ENCODE measurements at places on chromosomes 13 and 19.

DNA sequence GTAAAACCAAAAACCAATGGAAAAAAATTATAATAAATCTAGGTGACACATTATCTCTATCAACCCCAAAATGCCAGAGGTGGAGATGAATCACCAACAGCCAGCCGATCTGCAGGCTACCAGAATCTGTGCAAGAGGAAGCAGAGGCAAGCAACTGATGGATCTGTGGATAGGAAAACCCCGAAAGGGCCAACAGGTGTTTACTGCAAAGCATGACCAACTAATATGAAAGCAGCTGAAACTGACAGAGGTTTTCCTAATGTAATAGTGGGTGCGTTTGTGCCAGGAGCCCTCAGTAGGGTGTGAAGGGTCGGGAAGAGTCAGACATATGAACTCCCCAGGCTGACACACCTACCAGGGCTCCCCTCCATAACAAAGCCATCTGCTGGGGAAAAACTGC, 554.6 kb downstream of the RFC3 start:
- DNase-seq = no peak

- no peak for DNase-seq
Observed at GRCh38 chr19:39810424-39810823, 23.5 kb downstream of the DYRK1B start.

GRCh38 chr19:6413291-6413690, 11.3 kb downstream of the KHSRP start:
- no peak for DNase-seq

DNA sequence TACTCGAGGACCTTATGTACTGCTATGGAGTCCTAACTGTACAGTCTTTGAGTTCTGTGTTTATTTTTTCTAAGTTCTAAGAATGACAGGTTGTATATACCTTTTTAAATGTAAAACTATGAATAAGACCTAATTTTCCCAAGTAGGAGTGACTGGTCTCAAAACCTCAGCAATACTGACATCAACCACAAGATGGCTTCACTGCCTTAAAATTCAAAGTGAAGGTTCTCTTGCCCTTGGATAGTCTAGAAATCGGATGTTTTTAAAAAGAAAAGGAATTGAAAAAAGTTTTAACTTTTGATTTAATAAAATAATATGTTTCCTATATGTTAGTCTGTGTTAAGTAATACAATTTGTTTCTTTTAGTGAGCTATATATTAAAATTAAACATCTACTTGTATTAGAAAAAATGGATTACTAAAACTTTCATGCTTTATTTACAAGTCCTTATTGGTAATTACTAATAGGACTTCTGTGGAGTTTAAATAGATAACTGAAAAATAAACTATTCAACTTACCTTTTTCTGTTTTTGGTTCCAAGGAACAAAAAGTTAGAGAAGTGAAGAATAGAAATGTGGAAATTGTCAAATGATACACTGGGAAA, 52.0 kb downstream of the TDRD3 start:
- peak; percentile 71 for DNase-seq

GRCh38 chr19:55646889-55647731, 902 bp upstream of the CCDC106 start:
- DNase-seq = no peak

DNA sequence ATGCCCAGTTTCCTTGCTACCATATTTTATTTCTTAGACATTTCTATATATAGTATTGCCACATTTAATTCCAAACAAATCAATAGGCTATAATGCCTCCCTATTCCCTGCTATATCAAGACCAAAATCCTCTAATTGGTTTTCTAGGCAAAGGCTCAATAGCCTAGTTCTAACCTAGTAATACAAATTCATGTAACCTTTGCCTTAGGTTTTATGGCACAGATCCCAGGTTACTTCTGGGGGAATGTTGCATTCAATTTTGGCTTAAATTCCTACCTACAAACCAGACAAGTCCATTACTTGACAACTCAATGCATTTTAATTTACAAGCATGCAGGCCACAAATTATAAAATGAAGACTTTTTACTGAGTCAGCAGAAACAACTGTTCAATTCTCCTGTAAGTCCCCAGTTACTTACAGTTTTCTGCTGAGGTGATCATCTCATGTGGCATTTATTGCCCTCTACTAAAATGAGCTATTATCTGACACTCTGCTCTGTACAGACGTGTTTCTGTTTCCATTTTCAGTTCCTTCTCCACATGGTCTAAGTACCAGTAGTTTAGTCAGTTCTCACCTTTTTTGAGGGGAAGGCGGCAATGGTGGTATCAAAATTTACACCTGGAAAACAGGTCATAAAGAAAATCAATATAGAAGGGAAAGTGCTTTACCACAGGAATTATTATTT, 11.7 kb downstream of the KCNRG start:
- no peak for DNase-seq

DNA sequence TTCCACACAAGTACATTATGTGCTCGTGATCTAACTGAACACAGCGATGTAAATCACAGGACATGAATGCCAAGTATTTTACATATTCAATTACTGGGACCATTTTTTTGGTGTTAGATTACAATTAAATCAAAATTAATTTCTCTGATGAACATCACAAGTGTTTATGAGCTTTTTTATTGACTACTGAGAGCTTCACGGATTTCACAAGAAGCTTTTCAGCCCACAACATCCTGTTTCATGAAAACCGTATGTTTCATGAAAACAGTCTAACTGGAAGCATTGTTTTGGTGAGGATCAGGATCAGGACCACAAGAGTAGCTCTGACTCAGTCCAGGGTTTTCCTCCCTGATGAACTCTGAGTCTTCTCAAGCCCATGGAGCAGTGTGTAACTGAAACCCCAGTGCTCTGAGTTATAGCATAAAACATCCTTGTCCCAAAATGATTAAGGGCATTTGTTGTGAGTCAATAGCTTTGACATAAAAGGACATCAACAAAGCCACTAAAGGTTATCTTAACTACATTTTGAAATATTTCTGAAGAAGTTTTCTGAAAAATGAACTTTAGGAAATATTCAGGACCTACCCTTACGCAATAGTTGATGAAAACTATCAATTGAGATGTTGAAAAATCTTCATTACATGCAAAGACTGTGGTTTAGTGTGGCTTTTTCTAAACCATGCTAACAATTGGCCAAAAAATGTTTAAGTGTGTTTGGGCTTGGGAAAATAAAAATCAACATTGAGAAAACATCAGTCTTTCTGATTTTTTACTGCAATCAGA, 49.3 kb downstream of the UFM1 start:
- DNase-seq = peak; percentile 58

- no peak for DNase-seq
Observed at GRCh38 chr19:33064458-33064791, 263 bp downstream of the RHPN2 start.
